ENCODE measurements at places on chromosomes 5 and 9.

GRCh38 chr5:27158775-27159174 is 120.4 kb upstream of the CDH9 start:
- no peak for DNase-seq

GRCh38 chr5:120765189-120765588 is 301.1 kb downstream of the PRR16 start:
- DNase-seq, result no peak

- DNase-seq, result no peak
Measured at GRCh38 chr9:112505607-112506006, 19.0 kb downstream of the KIAA1958 start.

GRCh38 chr5:33334829-33335228 is 105.9 kb upstream of the TARS1 start:
- no peak for DNase-seq

DNA sequence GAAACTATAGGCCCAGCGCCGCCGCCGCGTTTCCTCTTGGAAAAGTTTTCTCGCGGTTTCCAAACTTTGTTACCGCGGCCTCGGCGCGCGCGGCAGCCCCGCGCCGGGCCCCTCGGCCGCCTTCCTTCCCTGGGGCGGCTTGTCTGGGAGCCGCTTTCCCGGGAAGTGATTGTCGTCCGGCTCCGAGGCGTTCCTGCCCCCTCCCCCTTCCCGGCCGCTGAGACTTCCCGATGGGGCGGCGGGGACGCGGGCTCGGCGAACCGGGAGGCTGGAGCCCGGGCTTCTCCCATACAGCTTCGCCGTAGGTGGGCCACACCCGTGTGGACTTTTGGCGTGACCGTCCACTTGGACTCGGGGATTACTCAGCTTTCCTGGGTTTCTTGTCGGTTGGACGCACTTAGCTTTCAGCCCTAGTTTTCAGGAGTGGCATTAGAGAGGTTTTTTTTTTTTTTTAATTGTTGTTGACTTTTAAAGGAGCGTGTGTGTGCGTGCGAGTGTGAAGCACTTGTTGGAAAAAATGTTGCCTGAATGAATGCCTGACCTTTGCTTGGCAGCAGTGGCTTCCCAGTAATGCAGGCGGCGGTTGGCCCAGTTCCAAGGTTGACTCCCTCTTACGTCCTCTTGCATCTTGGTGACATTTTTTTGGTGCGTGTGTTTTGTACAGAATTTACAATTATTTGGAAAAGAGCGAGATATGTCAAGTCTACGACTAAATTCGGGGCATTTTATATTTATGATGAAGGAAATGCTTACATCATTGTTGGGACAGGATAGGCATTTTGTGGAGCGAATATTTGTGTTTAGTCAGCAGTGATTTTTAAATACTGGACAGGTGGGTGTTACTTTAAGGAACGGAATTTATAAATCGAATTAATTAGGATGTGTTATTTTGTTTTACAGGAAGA is 821 bp downstream of the CTNNA1 start:
- DNase-seq, result no peak

GRCh38 chr5:137605411-137605810 is 106.3 kb upstream of the SPOCK1 start:
- no peak for DNase-seq

DNA sequence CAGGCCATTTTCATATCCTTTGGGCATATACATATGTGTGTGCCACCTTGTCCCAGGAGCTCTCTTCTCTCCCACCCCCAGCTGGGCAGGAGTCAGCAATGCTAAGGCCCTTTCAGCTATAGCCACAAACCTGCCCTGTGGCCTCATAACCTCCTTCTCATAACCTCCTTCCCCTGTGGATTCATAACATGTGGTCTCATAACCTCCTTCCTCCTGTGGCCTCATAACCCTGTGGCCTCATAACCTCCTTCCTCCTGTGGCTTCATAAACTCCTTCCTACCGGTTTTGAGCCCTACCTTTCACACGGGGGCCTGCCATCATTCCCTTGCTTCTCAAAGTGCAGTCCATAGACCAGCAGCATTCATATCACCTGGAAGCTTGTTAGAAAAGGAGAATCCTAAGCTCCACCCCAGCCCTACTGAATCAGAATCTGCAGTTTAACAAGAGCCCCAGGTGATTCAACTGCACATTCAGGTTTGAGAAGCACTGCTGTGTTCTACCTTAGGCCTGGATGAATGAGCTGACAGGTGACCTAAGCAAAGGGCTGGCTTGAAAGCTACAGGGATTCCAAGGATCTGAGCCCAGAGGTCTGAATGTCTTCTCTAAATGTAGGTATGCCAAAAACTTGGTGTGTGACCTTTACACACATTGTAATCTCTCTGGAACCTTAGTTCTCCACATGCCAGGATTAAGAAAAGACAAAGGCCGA is 41.9 kb upstream of the PLPP6 start:
- DNase-seq, result no peak

DNA sequence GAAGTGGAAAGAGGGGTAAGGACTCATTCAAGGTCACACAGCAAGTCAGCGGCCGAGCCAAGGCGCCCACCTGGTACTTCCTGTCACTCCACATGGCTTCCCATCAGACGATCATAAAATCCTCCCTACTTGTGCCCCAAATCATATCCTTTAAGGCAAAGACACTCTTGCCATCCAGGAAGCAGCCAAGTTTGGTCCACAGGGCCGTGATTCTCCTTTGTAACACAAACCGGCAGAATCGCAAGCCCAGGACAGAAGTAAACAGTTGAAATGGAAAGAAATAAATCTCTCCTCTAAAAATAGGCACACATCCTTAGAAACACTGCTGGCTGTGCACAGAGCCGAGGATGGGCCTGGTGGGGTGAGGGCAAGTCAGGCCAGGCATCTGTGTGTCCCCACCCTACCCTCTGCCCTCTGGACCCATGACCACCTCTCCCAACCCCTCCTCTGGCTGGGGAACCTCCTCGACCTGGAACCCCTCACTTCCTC is 30.5 kb downstream of the TMOD1 start:
- DNase-seq, result no peak

GRCh38 chr5:135364421-135365262 is 34.4 kb downstream of the MACROH2A1 start:
- DNase-seq, result no peak

DNA sequence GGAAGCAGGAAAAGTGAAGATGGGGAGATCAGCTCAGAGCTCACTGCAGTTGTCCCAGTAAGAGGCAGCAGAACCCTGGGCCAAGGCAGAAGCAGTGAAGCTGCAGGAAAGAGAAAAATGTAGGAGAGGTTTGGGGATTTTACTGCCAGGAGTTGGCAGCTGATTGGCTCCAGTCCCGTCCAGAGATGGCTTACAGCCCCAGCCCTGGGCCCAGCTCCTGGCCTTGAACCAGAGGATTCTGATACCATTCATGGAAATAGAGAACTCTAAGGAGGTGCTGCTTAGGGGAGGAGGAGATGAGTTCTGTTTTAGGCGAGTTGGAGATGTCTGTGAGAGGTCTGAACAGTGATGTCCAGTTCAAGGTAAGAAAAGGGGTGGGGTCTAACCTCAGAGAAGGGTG is 4.6 kb downstream of the MORN5 start:
- no peak for DNase-seq

DNA sequence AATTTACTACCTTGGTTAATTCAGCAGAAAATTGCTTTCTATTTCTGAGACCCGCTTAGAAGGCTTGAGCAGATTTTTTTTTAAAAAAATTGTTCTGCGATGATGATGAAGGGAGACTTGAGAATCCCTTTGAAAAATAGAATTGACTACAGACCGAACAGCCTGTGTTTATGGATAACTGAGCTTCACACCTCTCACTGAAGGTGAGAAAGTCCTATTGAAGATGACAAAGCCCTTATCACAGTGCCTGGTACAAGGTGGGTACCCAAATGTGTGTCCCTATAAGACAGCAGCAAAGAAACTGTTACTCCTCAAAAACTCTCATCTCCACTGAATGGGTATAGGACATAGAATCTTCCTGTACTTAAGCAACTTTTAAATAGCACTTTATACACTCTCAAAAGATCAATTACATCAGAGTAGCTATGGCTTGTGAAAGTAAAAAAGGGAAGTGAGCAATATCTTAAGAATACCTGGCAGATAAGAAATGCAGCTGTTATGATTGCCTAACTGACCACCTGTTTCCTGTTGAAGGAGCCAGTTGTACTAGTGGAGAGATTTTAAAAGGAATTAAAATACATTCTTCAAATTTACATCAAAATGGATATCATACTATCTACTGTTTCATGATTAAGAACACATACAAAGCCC is 419.7 kb downstream of the CHSY3 start:
- no peak for DNase-seq

DNA sequence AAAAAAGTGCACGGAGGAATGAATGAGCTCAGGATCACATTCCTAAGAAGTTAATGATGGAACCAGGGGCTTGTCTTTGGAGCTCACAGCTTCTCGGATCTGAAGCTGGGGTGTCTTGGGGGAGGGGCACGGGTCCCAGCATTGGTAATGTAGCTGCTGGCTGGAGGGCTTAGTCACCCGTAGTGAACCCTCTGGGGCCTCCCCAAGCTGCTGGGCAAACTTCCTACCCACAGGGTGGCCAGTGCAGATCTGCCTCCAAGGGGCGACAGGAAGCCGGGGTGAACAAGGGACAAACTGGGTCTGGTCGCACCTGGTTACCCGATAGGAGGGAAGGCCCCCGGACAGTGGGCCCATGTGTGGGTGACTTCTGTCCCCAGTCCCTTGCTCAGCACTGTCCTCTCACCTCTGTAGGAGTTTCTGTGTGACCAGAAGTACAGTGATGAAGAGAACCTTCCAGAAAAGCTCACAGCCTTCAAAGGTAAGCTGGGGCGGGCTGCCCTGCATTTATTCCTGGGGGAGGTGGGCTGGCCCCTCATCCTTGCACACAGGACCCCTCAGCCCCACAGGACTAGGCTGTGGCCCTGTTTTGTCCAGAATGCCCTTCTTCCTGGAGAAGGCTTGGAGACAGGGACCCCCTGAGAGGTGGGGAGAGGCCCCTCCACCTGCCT is 14.1 kb upstream of the NUP214 start:
- no peak for DNase-seq
